ENCODE measurements at places on chromosomes 7 and 10. TPM values are rescaled to one million over a fixed set of nuclear protein-coding genes. Genes with fewer than 3 reads are reported as not detected.

The GRID1 gene
- total RNA-seq: not detected

The CCDC7 gene
- total RNA-seq: 86.2 TPM

The ELN gene
- 0.67 TPM for total RNA-seq

The PAX4 gene
- total RNA-seq: not detected

The CFAP70 gene
- 2.5 TPM for total RNA-seq
